ENCODE measurements at places on chromosomes 11 and 22.

GRCh38 chr11:77136784-77137420 lies 8.9 kb downstream of the MYO7A start:
- no peak for DNase-seq

DNA sequence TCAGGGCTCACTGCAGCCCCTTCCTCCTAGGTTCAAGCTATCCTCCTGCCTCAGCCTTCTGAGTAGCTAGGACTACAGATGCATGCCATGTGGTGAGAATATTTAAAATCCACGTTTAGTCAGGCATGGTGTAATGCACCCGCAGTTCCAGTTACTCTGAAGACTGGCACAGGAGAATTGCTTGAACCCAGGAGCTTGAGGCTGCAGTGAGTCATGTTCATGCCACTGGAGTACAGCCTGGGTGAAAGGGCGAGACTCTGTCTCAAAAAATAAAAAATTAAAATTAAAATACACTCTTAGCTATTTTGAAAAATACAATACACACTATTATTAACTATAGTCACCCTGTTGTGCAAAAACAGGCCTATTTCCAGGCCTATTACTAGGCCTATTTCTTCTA lies 38.4 kb downstream of the NOX4 start:
- DNase-seq = no peak

DNA sequence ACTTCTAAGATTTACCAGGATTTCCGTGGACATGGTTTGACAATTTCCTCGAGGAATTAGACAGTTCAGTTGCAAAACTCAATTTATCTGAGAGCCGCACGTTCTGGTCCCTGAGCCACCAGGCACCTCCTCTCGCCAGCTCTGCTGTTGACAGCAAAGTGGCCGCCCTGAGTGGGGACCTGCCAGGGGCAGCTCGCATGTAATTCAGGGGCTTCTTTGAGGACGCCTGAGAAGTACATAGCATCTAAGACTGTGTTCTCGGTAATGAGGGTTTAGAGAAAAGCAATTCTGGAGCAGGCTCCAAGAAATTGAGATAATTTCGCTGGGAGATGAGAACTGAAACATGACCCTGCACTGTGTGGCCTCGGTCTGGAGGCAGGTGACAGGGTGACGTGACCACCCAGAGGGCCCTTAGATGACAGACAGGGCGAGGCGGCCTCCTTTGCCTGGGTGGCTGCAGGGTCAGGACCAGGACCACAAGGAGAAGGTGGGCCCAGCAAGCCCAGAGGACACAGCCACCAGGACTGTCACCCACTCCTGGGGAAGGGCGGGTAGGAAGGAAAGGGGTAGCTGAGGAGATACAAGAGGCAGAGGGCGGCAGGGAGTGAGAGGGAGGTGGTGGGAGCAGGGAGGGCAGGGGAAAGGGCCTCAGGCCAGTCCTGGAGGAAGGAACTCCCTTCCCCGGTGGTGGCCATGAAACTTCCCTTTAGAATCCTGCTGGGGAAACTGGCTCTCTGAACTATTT lies 55.0 kb downstream of the RTL6 start:
- DNase-seq = no peak

GRCh38 chr11:96086111-96086510 lies 162.2 kb upstream of the MTMR2 start:
- no peak for DNase-seq

- no peak for DNase-seq
Measured at GRCh38 chr11:42802201-42802899, 509.4 kb upstream of the API5 start.

GRCh38 chr11:72257570-72257969 lies 13.6 kb upstream of the PHOX2A start:
- no peak for DNase-seq

- no peak for DNase-seq
Measured at GRCh38 chr11:95111923-95112540, 22.4 kb downstream of the ENDOD1 start.

- DNase-seq = no peak
Measured at GRCh38 chr22:36368359-36368983, 19.3 kb downstream of the MYH9 start.

DNA sequence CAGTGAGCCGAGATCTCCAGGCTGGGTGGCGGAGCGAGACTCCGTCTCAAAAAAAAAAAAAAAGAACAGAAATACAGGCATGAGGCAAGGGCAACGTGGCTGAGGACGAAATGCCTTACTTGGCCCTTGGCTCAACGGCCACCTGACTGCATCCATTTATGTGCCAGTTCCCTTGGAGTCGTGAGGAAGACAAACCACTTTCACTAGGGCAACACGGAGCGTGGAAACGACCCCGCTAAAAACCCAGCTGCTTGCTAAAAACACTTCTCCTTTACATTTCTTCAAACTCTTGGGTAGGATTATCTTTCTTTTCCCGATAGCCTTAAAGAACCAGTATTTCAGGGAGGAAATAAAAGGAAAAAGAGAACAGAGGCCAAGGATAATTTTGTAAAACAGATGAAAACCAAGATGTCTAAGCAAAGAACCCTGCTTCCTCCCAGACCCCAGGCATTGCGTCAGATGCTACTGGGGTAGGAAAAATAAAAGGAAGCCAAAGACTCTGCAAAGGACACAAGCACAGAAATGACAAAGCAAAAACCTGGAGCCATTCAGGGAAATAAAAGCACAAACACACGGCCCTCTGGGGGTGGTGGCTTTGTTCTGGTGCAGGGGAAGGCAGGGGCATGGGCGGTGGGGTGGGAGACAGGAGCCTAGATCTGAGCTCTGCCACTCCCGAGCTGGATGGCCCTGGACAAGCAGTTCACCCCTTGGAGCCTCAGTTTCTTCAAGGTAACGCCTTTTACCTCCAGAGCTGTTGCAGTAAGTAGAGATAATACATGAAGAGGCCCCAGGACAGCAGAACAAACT lies 37.0 kb downstream of the PC start:
- no peak for DNase-seq

GRCh38 chr11:64778223-64778472 lies 194 bp downstream of the SF1 start:
- DNase-seq = no peak

DNA sequence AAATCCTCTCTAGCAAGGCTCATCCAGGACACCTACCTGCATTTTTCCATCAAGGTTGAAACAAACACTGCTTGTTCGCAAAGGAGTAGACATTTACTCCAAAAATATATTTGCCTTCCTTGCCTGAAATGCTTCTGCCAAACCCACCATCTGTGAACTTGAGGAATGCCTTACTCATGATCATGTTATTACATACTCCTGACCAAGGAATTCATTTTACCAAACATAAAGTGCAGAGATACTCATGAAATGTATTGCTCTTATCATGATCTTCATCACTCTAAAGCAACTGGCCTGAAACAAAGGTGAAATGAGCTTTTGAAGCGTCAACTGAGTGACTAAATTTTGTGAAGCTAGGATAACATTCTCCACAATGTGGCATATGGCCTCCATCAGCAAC lies 243.1 kb upstream of the CCDC179 start:
- DNase-seq = no peak

DNA sequence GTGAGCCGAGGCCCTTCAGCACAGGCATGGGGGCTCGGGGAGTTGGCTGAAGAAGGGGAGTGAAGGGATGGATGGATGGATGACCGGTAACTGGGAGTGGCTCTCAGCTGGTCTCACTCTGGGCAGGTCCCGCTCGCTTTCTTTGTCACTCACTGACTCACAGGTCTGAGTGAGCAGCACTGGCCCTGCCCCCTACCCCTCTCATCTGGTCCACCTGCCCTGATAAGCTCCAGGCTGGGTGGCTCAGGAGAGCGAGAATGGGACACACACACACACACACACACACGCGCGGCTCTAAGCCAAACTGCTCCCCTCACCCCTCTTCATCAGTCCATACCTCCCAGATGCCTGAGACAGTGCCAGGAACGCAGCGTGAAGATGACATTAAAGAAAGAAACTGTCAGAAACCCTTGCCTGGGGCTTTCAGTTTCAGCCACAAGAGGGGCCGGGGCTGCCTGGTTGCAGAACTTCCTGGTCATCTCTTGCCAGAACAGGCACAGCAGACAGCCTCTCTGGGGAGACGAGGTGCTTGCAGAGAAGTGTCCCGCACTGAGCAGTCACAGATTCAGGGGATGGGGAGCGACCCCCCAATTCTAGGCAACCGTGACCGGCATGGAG lies 16.5 kb upstream of the SHISAL1 start:
- no peak for DNase-seq
